Stimulated activated CD4-positive, alpha-beta T cell treated with anti-CD3 and anti-CD28 coated beads, Interleukin-4, amount 100 ng/mL, for 1 hour (primary cell): ENCODE measurements at places on chromosomes 12 and 14.

DNA sequence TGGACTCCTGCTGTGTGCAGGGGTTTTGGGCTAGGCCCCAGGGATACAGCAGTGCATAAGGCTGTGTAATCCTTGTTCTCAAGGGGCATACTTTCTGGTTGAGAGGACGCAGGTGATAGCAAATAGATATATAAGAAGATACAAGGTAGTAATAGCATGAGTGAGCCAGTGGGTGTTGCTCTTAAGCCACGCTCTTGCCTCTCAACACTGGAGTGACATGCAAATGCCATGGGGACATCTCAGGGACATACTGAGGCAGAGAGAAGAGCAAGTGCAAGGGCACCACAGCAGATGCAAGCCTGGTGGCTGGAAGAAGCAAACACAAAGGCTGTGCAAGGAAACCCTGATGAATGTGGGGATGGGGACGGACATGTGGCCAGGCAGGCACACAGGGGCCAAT, 223.3 kb downstream of the CHST11 start:
- no peak for DNase-seq

DNA sequence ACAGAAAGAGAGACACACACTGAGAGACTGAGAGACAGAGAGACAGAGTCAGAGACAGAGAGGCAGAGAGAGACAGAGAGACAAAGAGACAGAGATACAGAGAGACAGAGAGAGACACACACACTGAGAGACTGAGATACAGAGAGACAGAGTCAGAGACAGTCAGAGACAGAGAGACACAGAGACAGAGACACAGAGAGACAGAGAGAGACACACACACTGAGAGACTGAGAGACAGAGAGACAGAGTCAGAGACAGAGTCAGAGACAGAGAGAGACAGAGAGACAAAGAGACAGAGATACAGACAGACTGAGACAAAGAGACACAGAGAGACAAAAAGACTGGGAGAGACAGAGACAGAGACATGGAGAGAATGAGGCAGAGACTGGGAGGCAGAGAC, 90.0 kb downstream of the GALNT9 start:
- no peak for DNase-seq

DNA sequence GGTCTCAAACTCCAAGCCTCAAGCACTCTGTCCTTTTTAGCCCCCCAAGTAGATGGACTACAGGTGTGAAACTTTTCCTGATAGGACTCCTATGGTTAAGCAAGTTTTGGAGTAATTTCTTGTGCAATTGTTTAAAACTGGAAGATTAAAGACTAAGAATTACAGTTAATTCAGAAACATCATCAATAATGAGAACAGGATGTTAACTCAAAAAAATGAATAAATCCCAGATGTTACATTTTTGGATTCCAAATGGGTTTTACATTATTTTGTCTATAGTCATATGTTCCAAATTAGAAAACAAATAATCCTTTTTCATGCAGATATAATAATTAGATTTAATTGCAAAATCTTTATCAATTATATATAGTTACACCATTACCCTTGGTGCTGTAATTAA, 24.4 kb upstream of the KITLG start:
- no peak for DNase-seq

GRCh38 chr12:104342635-104343249, 39.2 kb downstream of the EID3 start:
- no peak for DNase-seq

GRCh38 chr12:26188641-26189040, 6.7 kb upstream of the SSPN start:
- DNase-seq: no peak

DNA sequence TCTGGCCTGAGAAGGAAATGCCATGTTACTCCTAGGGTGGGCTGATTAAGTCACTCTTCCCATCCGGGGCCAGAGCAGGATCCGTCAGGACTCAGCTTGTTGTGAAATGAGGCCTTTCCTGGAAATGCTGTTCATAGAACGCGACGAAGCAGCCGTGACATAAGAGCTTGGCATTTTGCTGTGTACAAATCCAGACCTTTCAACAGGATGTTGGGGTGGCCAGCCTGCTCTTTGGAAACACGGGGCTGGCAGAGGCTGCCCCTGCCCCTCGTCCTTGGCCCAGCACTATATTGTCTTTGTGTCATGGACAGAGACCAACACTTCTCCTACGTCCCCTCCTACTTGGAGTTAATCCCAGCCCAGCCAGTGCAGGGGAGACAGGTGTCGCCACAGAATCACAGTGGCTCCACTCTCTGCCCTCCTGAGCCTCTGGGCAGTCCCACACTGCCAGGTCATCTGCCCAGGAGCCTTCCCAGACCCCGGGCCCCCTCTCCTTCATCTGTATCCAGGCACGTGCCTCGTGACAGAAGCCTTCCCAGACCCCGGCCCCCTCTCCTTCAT, 18.6 kb upstream of the EIF5 start:
- no peak for DNase-seq

GRCh38 chr12:3959799-3960560, 86.8 kb upstream of the PARP11 start:
- no peak for DNase-seq

DNA sequence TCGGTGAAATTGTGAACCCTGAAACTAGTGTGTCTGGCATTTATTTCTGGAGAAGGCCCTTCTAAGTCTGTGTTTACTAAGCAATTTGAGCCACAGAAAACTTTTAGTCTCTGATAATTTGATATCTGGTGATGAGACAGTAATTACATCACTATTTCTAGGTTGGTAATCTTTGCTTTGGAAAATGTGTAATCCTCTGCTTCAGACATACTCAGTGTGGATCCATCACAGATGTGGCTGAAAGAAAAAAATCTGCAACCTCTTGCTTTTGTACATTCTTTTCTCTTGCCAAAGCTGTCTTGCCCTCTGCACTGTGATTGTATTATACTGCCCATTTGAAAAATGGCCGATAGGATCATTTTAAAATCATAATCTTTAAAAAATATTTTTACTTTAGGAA, 78.1 kb downstream of the PELI2 start:
- DNase-seq: no peak

GRCh38 chr12:57214398-57214781, 2.2 kb upstream of the NXPH4 start:
- DNase-seq: peak; percentile 71

DNA sequence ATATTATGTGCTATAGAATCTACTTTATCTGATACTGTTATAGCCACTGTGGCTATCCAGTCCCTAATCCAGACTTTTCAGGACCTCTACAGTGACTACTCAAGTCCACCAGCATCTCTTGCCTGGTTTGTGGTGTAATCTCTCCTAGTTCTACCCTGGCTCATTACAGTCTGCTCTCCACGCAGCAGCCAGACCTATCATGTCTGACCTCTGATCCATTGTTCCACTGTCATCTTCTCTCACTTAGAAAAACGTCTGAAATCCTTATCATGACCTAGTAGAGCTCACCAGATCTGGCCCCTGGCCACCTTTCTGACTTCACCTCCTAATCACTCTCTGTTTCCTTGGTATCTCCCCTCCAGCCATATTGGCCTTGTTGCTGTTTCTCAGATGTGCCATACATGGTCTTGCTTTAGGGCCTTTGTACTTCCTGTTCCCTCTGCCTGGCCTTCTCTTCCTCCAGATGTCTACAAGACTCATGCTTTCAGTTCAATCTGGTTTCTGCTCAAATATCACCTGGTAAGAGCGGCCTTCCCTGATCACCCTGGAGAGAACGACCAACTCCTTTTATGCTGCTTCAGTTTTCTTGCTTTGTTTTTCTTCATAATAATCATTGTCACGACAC, 475.5 kb downstream of the AACS start:
- no peak for DNase-seq

DNA sequence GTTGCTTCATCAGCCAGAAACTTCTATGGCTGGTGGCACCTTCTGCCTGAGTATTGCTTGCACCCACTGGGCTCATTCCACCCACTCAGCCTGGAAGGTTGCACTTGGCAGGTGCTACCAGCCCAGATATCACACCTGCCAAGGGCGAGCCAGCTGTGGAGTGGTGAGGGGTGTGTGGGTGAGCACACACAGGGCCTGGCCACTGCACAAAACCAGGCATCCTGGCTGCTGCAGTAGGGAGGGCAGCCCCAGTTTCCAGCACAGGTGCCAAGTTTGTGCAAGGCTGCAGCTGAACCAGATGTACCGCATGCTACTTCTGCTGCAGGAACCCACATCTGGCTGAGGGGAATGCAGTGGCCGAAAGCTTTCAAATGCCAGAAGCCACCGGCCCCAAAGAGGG, 1147.8 kb downstream of the FSCB start:
- DNase-seq: no peak

DNA sequence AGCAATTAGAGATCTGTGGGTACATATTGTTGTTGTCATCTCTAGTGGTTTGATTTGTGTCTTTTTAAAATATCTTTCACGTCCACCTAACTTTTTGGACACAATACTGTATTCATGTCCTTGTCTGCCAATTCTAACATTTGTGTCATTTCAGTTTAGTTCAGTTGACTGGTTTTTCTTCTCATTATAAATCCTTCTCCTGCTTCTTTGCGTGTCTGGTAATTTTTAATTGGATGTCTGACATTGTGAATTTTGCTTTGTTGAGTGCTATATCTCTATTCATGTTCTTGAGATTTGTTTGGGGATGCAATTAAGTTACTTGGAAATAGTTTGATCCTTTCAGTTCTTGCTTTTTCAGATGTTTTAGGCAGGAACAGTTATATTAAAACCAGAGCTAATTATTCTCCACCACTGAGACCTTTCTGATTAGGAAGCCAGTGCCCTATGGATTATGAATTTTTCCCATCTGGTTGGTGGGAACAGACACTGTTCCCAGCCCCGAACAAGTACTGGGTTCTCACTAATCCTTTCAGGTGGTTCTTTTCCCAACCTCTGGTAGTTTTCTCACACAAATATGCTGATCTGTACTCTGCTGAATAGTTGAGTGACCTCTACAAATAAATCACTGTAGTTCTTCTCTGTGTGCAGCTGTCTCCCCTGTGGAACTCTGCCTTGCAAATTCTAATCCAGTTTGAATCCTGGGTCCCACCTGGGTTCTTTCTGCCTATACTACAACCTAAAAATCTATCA, 91.1 kb upstream of the DYNC1H1 start:
- DNase-seq: no peak

- DNase-seq: no peak
Observed at GRCh38 chr14:92677087-92677668, 71.2 kb downstream of the LGMN start.

- DNase-seq: no peak
Observed at GRCh38 chr12:5026342-5026938, 17.2 kb upstream of the KCNA5 start.

- DNase-seq: no peak
Observed at GRCh38 chr12:3662521-3662921, 90.4 kb downstream of the CRACR2A start.

- no peak for DNase-seq
Observed at GRCh38 chr12:132447327-132447720, 42.6 kb upstream of the FBRSL1 start.

DNA sequence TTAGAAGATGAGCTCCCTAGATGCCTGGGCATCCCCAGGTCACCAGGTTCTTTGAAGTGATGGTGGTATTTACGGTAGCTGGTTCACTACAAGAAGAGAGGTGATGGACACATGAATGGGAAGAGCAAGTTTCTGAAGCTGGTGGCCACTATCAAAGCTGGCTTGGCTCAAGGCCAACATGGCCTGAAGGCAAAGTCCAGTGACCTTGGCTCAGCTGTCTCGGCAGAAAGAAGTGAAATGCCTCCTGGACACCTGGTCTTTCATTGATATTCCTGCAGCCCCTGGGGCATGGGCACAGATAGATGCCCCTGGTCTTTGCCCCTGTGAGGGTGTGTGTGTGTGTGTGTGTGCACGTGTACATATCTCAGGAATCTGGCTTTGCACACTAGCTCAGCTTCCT, 441.8 kb upstream of the TMPO start:
- DNase-seq: no peak

GRCh38 chr12:132133952-132134652, 10.0 kb downstream of the DDX51 start:
- no peak for DNase-seq

- DNase-seq: no peak
Observed at GRCh38 chr12:8911606-8912268, 2.6 kb upstream of the PHC1 start.

- DNase-seq: no peak
Observed at GRCh38 chr12:127267128-127267527, 999.8 kb upstream of the TMEM132C start.

DNA sequence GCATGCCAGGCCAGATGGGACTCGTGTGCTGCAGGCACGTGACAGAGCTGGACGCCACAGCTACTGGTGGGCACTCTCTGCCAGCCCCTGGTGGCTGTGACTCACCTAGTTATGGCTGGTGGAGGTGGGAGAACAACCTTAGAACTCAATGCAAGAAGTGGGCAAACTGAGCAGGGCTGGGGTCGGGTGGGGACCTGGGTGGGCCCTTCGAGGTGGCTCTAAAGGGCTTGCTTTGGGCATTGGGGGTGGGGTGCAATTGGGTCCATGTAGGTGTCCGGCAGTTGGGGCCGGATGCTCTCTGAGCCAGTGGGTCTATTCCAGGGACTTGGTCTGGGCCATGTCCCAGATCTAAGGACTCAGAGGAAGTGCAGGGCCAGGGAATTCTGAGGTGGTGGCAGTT, 5.1 kb upstream of the SERPINA12 start:
- DNase-seq: no peak

DNA sequence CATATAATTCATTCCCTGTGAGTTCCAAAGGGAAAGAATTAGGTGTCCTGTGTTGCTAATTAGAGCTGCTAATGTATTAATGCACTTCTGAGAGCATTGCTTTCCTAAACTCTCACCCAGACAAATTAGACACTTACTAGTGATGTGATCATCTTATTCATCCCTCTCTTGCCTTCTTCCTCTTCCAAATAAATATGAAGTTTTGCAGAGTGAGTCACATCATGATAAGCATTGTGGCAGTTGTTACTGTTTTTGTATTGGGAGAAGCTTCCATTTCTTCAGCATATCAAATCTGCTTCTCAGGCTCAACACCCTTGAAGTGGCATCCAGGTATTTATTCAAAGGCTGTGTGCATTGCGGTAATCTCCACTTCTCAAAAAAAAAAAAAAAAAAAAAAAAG, 37.3 kb upstream of the E2F7 start:
- DNase-seq: no peak
